ENCODE measurements at places on chromosomes 5 and 9.

GRCh38 chr9:16032799-16033198 lies 480.0 kb downstream of the CCDC171 start:
- DNase-seq, result peak; percentile 37

GRCh38 chr5:115463983-115464382 lies 80.6 kb downstream of the FEM1C start:
- DNase-seq, result no peak

- DNase-seq, result no peak
Measured at GRCh38 chr5:113256671-113257452, 177.9 kb downstream of the TSSK1B start.

DNA sequence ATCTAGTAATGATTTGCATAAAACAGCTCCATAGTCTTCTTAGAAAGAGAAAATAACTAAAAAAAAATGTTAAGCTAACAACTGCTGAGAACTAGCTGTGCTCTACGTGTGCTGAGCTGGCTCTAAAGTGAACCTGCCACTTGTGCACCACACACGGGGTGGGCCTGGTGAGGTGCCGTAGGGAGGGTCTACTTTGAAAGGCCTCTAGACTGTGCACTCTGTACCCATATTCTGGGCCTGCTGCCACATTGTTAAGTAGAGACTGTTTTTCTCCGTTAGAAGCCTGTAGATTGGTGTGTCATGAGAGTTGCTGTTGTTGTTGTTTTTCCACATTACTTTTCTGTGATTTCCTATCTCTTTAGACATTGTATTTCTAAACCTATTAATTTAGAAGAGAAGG lies 93.9 kb downstream of the CD180 start:
- no peak for DNase-seq

DNA sequence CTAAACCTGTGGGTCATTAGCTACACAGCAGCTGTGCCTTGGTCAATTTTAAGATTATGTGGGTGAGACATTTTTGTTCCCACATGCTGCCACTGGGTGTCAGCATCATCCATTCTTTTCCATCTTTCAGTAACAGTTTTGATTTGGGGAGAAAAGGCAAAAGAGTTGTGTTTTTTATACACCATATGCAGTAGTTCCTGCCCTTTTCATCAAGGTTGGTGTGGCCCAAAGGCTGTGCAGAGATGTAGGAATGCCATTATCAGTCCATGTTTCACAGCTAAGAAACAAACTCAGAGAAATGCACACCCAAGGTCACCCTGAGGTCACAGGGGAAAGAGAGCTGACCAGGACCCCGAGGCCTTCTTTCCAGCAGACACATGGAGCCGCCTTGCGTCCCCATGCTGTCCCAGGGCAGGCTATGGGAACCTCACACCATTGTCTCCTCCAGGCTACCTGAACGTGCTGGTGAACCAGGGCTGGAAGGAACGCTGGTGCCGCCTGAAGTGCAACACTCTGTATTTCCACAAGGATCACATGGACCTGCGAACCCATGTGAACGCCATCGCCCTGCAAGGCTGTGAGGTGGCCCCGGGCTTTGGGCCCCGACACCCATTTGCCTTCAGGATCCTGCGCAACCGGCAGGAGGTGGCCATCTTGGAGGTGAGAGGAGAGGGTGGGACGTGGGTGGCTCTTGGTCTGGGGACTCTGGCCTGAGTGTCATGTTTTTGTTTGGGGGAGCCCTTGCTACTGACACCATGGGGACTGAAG lies 27.8 kb upstream of the GRPEL2 start:
- peak; percentile 41 for DNase-seq

- no peak for DNase-seq
Measured at GRCh38 chr5:171965745-171966144, 40.7 kb downstream of the FBXW11 start.

DNA sequence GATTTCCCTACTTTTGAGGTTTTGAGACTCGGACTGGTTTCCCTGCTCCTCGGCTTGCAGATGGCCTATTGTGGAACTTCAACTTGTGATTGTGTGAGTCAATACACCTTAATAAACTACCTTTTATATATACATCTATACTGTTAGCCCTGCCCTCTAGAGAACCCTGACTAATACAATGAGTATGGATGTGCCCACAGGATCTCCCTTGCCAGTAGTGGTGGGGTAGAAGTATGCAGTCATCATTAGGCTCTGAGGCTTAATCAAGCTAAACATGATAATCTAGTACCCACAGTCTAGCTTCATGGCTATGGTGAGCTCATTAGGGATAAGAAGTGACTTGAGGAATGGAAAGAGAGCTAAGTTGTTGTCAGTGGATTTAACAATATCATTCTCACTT lies 412.8 kb upstream of the PTGER4 start:
- no peak for DNase-seq

DNA sequence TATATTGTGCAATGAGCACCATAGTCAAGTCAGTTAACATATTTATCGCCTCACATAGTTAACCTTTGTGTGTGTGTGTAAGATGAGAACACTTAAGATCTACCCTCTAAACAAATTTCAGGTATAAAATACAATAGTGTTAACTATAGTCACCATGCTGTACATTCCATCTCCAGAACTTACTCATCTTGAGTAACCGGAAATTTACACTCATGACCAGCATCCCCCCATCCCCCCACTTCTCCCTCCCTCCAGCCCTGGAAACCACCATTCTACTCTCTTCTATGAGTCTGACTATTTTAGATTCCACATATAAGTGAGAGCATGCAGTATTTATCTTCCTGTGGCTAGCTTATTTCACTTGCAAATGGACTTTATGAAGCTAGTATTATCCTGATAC lies 40.3 kb downstream of the ZNF354A start:
- DNase-seq, result no peak

- peak; percentile 73 for DNase-seq
Measured at GRCh38 chr5:76622973-76623596, at the start of gene F2RL2. Gene F2RL2, minus strand, starts transcription at chr5:76623403. Its CDS starts 173 bp downstream, at chr5:76623230.

DNA sequence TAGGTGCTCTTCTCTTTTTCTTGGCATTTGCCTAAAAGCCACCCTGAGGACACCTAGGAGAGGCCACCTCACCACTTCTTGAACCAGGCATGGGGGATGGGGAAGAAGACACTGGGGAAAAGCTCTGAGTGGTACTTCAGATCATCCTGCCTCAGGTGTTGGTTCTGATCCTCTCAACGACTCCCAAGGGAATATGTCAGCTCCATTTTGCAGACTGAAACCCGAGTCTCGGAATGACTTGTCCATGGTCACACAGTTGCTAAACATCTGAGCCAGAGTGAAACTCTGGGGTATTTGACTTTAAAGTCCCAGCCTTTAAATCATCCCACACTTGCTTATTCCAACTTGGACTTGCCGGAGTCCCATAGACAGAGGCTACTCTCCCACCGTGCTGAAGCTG lies 120.6 kb upstream of the GABRP start:
- DNase-seq, result no peak

DNA sequence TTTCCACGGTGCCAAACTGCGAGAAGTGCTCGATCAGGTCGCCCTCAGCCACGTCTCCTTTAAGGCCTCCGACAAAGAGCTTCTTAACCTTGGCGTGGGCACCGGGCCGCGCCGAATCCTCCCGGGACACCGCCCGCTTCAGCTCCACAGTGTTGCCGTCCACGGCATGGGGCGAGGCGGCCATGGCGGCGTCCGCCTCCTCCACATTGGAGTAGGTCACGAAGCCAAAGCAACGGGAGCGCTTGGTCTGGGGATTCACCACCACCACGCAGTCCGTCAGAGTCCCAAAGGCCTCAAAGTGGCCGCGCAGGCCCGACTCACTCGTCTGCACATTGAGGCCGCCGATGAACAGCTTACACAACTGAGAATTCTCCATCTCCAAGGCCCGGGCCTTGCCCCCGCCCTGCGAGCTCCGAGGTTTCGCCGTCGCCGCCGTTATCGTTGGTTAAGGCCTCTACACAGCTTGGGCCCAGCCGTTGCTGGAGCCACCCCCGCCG lies 424 bp downstream of the HNRNPA0 start:
- DNase-seq, result no peak

DNA sequence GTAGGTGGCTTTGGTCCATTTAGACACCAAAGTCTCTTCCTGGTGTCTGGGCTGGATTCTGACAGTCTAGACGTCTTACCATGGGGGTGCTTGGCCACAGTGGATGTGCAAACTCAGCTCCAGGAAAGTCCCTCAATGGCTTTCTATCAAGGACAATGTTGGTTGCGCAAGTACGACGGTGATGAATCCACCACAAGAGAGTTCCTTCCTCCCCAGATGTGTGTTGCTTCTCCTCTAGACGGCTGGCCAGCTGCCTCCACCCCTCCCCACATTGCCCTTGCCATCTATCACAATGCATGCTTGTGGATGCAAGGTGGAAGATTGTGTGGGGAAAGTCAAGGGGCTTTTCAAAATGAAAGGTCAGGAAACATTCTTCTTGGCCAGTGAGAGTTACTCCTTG lies 89.7 kb upstream of the IRX2 start:
- DNase-seq, result no peak

GRCh38 chr5:100901821-100902341 lies 1.2 kb downstream of the ST8SIA4 start:
- peak; percentile 30 for DNase-seq

- DNase-seq, result no peak
Measured at GRCh38 chr9:98763986-98764745, 32.2 kb downstream of the ANKS6 start.

DNA sequence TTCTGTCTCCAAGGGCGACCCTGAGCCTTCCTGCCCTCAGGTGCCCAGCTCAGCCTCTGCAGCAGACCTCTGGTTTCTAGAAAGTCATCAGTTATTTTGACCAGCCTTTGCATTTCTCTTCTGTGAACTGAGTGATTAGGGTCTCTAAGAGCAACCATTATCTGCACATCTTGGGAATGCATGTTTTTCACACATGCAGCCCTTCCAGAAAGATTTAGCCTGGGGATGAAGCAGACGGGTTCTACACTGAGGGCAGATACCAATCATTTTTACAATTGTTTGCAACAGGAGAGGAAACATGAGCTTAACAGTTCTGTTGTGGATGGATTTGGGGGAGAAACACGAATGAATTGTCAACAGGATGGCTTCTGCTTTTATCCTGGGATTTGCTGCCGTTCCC lies 90.1 kb upstream of the PITX1 start:
- DNase-seq, result no peak

GRCh38 chr9:27599102-27599869 lies 26.0 kb upstream of the C9orf72 start:
- no peak for DNase-seq

GRCh38 chr5:122297587-122298298 lies 14.3 kb upstream of the SNCAIP start:
- DNase-seq, result no peak

DNA sequence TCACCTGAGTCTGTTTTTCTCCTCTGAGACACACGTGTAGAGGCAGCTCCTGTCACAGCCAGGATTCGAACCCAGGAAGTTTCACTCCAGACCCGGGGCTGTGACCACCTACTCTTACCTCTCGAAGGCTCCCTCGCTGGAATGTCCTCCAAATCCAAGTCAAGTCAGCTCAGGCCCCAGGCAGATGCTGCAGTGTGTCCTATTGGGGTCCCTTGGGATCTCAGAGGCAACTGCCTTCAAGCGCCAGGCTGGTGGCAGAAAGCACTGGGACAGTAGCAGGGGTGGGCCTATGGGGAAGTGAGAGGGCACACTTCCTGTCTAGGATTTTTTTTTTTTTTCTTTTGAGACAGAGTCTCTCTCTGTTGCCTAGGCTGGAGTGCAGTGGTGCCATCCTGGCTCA lies 762 bp upstream of the ST6GALNAC4 start:
- DNase-seq, result no peak

DNA sequence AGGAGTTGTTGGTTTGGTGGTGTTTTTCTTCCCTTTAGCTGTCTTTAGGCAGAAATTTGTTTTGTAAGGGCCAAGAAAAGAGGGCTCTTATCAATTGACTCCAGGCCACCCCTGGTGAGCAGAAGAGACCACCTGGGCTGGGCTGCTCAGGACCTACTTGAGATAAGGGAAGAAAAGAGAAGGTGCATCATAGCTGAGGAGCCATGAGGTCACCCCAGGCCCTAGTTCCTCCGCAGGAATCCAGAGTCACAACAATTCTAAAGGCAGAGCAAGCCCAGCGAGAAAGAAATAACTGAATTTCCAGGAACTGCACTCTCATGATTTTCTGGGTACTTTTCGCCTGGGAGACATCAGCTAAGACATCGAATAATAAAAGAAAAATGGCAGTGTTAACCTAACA lies 34.9 kb downstream of the RFK start:
- no peak for DNase-seq

- DNase-seq, result no peak
Measured at GRCh38 chr5:110852053-110852452, 113.2 kb downstream of the SLC25A46 start.

GRCh38 chr9:123656565-123656964 lies 273.4 kb downstream of the DENND1A start:
- DNase-seq, result no peak

GRCh38 chr9:76269789-76270188 lies 124.4 kb downstream of the RFK start:
- DNase-seq, result no peak

Data from ACHN (cell line).